ENCODE measurements at places on chromosomes 3 and 15.

DNA sequence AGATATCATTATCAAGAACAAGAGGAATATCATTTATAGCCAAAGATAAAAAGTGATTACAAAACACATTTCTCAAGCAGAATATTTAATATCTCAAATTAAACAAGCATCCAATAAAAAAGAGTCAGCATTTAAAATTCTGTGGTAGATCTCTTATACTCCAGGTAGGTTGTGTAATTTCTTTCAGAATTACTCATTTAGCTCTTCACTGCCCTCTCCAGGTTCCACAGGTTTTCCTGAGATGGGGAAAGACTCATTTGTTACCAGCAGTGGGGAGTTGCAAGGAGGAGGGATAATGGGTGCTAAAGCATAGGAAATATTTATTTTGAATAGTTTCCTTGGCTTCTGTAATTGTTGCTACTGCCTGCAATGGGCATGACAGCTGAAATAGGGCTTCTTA is 83.1 kb upstream of the RASGRP1 start:
- DNase-seq = no peak

GRCh38 chr3:187025254-187025655 is 94.9 kb downstream of the ST6GAL1 start:
- DNase-seq = no peak

DNA sequence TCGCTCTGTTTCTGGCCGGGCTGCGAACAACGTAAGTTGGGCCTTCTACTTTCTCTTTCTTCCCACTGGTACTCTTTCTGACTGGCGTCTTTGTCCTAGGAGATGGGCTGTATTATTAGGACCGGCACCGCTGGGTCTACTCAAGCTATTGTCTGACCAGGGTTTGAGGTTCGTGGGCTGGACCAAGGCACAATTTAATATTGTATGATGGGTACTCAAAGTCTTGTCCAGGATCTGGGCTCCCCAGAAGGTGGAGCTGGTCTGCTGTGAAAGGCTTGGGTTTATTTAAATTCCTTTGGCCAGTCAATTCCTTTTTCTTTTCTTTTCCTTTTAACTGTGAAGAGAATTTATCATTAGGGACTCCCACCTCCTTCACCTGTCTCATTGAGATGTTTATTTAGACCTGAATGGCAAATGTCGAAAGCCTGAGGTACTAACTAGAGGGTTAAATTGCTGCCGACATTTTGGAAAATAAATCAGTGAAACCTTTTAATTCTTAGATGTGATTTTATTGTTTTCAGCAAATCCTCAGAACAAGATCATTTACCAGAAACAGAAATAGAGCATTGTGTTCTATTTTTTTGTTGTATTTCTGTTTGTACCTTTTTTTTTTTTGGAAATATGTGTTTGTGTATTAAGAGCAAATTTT is 410 bp downstream of the LRRC49 start:
- peak; percentile 67 for DNase-seq

GRCh38 chr15:56965231-56966013 is 47.0 kb downstream of the TCF12 start:
- DNase-seq = no peak

DNA sequence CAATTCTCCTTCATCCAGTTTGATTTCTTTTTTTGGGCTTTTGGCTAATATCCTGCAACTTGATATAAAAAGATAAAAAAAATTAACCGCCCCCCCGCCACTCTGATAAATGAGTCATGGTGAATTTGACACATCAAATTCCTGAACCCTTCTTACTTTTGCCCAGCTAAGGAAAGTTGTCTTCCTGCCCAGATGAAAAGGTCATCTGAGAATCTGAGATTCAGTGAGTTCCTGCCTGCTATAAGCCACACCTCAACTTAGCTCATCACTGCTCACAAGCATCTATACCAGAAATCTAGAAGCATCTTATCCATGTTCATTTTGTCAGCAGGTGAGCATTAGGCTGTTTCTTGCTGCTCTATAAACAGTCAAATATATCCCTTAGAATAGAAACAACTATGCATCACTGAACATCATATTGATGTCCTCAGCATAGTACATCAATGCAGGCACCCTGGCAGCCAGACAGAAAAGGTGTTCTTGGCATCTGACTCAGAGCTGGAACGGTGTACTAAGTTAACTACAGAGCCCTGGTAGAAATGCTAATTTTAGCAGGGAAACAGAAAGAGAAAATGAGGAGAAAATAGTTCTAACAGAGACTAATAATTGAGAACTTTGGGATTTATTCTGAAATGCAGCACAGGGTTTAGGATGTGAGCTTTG is 77.1 kb downstream of the SEMA6D start:
- DNase-seq = no peak

DNA sequence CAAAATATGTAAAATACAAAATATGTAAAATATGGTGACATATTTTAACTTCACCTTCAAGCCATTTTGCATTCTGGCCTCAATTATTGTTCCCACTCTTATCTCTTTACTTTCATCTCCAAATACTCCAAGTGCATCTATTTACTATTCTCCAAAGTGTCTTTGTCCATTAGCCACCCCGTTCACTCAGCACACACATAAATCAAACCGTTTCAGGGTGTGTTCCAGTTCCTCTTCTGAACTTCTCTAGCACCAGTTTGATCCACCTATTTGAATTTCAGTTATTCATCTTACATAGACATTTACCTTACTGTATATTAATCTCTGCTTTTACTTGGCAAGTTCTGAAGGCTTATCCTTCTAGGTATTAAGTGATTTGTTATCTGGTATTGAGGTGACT is 45.1 kb downstream of the SGO1 start:
- DNase-seq = no peak

- DNase-seq = no peak
Observed at GRCh38 chr3:78838362-78838761, 929.4 kb downstream of the ROBO1 start.

DNA sequence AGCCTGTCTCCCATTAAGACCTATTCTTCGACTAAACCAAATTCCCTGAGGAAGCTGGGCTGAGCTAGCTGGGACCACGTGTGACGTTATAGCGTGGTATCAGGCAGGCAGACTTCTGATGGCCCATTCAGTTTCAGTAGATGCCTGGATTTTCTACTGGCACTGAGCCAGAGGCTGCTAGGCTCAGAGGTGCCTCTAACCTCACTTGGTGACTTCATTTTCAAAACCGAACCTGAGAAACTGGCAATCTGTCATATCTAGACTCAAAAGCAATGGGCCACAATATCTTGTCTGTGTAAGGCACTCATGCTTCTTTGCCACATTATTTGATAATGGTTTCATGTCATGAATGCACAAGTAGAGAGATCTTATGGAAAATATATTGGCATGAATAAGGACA is 352.1 kb upstream of the AZI2 start:
- DNase-seq = no peak

- no peak for DNase-seq
Observed at GRCh38 chr3:101170806-101171558, 149.4 kb downstream of the IMPG2 start.

- no peak for DNase-seq
Observed at GRCh38 chr15:91952216-91952615, 98.7 kb downstream of the SLCO3A1 start.

DNA sequence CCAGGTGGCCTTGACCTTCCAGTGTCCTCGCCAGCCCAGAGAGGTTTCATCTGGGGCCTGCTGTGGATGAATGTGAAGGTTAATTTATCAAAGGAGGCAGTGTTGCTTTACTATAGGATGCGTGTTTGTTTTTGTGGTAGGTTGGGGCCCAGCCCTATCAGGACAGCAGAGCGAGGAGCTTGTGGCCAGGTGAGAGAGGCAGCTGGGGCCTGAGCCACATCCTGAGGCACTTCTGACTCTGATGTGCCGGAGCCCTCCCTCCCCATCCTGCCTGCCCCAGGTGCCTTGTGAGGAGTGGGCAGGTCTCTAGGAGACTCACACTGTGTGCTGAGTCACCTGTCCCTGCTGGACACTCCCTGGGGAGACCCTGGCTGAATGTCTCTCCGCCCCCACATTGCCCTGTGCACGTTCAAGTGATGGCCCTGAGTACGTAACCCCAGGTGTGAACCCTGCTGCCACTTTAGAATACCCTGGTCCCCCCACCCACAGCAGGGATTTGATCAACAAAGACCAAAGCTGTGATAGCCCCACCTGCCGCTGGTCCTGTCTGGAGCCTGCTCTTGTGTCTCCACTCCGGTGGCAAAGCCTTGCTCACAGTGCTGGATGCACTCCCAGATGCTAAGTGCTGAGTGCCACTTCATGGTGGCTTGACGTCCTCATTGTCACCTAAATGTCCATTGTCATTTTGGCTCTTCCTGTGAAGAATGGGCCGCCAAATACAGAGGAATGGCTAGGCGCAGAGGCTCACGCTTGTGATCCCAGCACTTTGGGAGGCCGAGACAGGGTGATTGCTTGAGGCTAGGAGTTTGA is 16.0 kb downstream of the FBLN2 start:
- DNase-seq = no peak

DNA sequence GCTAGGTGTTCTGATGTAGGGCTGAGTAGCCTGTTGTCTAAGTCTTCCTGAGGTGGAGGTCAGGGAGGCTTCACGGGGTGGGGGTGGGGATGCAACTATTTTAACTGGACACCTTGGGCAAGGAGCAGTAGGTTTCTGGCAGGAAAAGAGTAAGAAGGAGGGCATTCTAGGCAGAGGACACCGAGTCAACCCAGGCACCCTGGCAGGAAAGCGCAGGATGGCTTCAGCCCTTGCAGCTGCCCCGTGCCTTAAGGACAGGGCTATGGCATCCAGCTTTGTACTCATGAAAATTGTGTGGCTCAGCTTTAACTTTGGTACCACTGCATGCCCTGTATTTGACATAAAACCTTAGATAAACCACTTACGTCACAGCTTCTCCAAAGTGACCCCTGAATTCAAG is 6.4 kb upstream of the FILIP1L start:
- DNase-seq = no peak

Measured in HFFc6 (cell line).